Stimulated activated CD4-positive, alpha-beta T cell treated with anti-CD3 and anti-CD28 coated beads, Interleukin-2, amount 100 ng/mL, for 24 hours (primary cell): ENCODE measurements at places on chromosomes 11 and 22.

DNA sequence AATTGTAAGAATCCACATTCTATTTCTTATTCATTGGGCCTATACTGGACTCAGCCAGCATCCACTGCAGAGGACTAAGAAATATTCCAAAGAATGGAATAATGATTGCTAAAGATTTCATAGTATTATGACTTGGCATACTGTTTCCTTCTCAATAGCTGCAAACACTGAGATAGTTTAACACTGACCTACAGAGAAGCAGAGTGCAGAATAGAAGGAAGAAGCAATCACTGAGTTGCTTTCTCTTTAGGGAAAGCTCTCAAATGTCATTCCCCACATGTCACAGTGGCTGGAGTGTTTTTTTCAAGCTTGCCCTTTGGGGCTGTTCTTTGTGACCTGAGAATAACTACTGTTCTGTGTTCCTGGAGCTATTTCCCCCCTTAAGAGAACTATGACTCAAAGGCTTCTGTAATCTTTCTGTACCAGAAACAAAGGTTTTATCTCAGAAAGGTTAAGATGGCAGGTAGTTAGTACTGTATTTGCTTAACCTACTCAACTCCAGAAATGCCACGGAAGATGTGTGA lies 243.6 kb upstream of the LUZP2 start:
- no peak for DNase-seq

DNA sequence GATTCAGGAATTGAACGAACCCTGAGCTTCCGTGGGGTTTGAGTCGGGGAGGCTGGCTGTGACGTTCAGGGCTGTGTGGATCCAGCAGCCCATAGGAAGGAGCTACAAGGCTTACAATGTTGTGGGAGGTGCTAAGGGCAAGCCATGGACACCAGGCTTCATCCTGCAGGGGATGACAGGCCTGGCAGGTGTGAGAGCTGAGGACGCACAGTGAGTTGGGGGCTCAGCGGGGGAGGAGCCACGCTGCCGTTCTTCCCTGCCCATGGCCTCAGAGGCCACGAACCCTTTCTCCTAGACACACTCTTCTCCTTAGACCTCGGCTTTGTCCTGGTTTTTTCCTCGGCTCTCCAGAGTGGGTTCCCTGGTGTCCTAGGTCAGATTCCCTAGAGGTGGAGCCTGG lies 113.3 kb upstream of the SLC22A12 start:
- DNase-seq = no peak

DNA sequence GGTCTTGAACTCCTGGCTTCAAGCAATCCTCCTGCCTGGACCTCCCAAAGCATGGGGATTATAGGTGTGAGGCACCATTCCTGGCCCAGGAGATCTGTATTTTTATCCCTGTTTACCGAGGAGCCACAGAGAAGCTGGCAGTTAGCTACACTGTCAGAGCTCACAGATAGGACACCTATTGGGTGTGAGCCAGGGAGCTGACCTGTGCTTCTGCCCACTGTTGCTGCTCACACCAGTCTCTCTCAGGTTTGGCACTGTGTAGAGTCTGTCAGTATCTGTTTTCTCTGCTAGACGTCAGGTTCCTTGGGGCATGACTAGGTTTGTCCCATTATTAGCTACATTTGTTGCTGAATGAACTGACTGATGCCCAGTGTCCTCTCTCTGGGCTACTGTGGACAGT lies 17.5 kb downstream of the PPP6R2 start:
- DNase-seq = no peak

GRCh38 chr11:45048870-45049691 lies 97.4 kb upstream of the PRDM11 start:
- no peak for DNase-seq

DNA sequence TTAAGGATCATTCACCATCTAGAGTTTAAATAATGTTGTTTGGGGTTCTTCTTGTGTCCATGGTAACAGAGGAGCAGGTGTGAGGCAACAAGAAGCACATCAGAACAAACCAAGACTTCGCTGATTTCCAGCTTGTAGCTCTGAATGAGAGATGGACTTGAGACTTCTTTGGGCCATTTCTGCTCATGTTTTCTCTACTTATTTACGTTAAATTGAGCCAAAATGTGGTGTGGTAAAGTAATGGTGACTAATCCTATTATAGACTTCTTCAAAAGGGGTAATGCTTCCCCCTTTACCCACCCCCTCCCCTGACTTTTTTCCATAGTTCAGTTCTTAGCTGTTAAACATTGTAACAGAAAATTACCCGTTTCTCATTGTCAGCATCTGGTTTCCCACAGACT lies 65.2 kb downstream of the CSTPP1 start:
- DNase-seq = no peak

DNA sequence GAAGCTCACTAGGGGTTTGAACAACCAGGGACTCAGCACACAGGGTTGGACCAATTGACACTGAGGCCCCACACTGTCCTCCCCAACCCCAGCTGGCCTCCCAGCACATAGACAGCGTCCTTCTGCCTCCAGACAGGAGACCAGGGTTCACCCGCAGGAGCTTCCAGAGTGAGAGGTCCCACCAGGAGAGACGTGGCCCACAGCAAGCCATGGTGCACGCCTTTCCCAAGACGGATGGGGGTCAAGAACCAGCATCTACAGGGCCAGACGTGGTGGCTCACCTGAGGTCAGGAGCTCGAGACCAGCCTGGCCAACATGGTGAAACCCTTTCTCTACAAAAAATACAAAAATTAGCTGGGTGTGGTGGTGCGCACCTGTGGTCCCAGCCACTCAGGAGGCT lies 12.1 kb upstream of the SIGIRR start:
- no peak for DNase-seq

GRCh38 chr22:35821654-35822053 lies 104.0 kb downstream of the APOL5 start:
- no peak for DNase-seq

- DNase-seq = no peak
Observed at GRCh38 chr11:18778468-18778867, 13.1 kb downstream of the PTPN5 start.

GRCh38 chr22:17091851-17092250 lies 7.1 kb downstream of the IL17RA start:
- no peak for DNase-seq

- DNase-seq = no peak
Observed at GRCh38 chr11:16226245-16226644, 130.1 kb downstream of the SOX6 start.

DNA sequence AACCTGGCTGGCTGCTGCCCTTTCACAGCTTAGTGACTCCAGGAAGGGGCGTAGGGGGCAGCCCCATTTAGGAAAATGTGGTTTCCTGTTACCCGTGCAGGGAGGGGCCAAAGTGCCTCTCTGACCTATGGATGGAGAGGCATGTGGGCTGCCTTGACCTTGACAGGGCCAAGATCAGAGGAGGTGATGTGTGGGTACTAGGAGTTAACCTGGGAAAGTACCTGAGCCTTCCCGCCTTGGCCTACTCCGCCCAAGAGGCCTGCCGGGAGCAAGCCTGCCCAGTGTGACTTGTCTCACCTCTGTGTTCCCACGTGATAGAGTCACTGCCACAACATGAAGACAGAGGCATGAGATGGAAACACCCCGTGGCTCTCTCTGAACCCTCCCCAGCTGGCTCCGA lies 33.4 kb downstream of the GRAMD4 start:
- DNase-seq = peak; percentile 60

DNA sequence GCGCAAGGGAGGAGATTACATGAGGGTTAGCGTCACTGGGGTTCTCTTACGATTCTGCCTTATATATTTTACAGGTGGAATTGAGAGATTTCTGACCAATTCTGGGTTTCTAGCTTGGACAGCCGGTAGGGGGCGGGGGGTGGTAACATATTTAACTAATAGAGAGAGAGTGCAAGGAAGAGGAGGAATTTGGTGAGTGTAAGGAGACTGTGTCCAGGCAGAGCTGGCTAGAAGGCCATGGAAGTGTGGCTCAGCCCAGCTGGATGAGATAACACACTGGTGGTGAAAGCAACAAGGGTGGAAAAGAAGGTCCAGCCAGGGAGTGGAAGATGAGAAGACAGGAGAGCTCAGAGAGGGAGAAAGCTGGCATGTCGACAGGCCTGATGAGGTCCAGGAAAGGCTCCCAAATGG lies 56.5 kb downstream of the ST3GAL4 start:
- no peak for DNase-seq

DNA sequence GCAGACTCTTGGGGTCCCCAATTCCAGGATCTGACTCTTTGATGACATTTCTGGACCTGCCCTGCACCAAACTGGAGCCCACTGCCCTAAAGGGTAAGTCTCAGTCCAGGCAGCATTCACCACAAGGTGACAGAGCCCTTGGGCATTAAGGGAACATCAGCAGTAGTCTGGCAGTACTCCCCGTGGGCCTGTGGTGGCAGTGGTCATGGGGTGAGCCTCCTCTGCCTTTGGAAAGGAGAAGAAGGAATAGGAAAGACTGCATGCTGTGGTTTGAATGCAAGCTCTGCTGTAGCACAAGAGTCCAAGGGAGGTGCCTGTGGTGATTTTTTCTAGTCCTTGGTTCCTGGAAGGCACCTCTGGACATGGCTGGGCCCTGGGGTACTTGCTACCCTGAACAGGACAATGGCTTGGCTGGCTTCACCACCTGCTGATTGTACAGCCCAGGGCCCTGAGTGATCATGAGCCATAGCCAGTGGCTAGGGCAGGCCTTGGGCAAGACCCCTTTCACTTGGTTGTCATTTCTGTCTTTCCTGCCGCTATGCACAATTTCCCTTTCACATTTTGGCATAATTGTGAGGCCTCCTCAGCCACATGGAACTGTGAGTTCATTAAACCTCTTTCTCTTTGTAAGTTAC lies 160.7 kb upstream of the GRIA4 start:
- no peak for DNase-seq

DNA sequence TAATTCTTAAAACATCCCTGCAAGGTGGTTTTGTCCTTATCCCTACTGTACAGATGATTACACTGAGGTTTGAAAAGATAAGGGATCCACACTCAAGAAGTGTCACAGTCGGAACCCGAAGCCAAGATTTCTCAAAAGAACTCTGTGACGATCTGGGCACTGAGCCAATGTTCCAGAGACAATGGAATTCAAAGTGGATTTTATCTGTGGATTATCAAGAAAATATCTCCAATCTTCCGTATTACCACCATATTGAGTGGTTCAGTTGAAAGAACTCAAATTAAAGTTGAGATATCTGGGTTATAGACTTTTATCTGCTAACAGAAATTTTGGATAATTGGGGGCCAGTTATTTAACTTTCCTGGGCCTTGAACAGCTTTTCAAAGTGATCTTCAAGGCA lies 100.0 kb upstream of the GRAMD1B start:
- no peak for DNase-seq

- DNase-seq = no peak
Observed at GRCh38 chr11:132253469-132254264, 883.3 kb downstream of the NTM start.

GRCh38 chr11:1072116-1072820 lies 2.4 kb upstream of the MUC2 start:
- DNase-seq = no peak

GRCh38 chr11:45096636-45097035 lies 49.8 kb upstream of the PRDM11 start:
- no peak for DNase-seq
